Stimulated activated naive CD4-positive, alpha-beta T cell treated with Interleukin-2 at 50 U/mL for 16 hours (primary cell): ENCODE measurements at places on chromosomes 12 and 14.

DNA sequence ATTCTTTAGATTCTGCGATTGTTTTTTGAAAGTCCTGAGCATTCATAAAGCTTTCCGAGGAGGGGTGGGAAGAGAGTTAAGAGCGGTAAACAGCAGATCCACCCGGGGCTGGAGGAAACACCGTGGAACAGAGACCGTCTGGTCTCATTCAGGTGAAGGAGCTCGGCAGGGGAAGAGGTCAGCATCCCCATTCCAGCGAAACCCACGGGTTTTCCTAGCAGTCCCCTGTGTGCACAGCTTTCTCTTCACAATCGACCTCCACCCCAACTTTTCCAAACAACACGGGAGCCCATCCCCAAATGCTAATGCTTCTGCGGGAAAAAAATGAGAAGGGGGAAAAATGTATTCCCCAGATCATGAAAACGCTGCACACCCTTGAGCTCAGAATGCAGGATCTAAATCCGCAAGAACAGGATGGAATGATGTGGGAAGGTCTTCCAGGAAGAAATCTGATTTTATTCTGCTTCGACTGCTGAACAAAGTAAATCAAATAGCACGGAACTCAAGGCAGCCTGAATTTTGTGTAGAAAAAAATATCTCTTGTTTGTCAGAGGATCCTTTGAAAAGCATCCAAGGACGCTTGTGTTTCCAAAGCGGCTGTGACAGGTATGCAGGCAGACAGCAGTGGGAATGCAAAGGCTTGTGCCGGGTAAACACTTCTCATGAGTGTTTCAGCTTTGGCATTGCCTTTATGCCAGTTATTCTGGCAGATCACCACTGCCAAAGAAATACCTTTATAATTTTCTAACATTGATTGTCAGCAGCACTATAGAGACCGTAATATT lies 128.8 kb downstream of the NDUFA12 start:
- DNase-seq = no peak

- no peak for DNase-seq
Observed at GRCh38 chr14:87864356-87865270, 128.4 kb downstream of the GALC start.

GRCh38 chr12:99960311-99960710 lies 24.4 kb downstream of the ANKS1B start:
- DNase-seq = no peak

GRCh38 chr12:68557011-68557730 lies 53.5 kb upstream of the RAP1B start:
- no peak for DNase-seq

GRCh38 chr12:61291647-61292046 lies 968.6 kb upstream of the USP15 start:
- DNase-seq = no peak

GRCh38 chr12:114631242-114631641 lies 52.7 kb downstream of the TBX3 start:
- DNase-seq = no peak

GRCh38 chr14:34324363-34324795 lies 137.7 kb downstream of the SPTSSA start:
- DNase-seq = no peak

DNA sequence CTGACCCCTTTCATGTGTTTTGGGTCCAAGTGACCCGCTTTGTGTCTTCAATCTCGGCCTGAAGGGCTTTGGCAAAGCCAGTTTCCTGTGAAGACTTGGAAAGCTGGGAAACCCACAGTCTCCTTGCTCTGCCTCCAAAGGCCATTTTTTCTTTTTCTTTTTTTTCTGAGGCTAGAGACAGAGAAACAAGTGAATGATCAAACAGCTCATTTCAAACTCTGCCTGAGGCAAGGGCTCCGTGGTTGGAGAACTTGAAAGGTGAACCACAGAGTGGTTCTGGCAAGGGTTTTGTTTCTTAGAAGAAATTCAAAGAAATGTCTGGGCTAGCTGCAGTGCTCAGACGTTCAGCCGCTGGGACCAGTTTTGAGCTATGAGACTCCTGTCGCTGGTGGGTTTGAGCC lies 62.7 kb downstream of the ERH start:
- DNase-seq = no peak

- DNase-seq = peak; percentile 45
Observed at GRCh38 chr12:56160193-56160763, 2.1 kb downstream of the MYL6 start.

- DNase-seq = no peak
Observed at GRCh38 chr12:109741286-109741969, 27.8 kb downstream of the FAM222A start.
